ENCODE measurements at places on chromosomes 13 and 19.

GRCh38 chr13:96417939-96418685, 328.2 kb downstream of the HS6ST3 start:
- no peak for DNase-seq

DNA sequence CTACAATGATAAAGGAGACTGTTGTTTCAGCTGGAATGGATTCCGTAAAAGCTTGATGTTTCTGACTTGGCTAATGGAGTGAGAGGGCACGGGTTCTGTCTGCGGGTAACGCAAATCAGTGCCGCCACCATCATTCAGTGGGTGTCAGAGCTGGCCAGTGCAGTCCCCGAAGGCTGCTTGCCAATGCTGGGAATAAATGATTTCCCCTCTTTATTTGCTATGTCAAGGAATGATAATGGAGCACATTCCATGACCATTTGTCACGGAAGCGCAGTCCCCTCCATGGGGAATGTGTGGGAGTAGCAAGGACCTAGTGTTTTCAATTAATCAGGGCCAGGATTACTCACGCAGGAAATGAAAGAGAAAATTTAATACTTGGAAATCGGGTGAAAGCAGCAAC, 899.3 kb downstream of the UQCRFS1 start:
- DNase-seq = no peak

GRCh38 chr19:49106648-49107135, 7.5 kb upstream of the LIN7B start:
- peak; percentile 70 for DNase-seq

DNA sequence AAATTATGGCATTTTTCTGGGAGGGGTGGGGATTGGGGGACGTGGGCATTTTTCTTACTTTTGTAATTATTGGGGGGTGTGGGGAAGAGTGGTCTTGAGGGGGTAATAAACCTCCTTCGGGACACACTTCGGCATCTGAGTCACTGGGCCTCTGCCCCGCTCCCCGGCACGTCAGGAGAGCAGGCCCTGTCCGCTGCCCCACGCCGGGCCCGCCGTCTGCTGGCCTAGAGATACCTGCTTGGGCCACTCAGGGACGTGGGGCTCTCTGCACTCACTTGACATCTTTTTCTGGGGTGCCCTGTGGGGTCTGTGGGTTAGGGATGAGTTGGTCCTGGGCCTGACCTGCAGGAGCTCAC, 3.5 kb upstream of the FTL start:
- no peak for DNase-seq

GRCh38 chr19:4581666-4582553, 22.4 kb upstream of the SEMA6B start:
- no peak for DNase-seq

Measured in dorsolateral prefrontal cortex (tissue), 122 donors.